Brain pericyte (primary cell): ENCODE measurements at places on chromosomes 2 and 18.

DNA sequence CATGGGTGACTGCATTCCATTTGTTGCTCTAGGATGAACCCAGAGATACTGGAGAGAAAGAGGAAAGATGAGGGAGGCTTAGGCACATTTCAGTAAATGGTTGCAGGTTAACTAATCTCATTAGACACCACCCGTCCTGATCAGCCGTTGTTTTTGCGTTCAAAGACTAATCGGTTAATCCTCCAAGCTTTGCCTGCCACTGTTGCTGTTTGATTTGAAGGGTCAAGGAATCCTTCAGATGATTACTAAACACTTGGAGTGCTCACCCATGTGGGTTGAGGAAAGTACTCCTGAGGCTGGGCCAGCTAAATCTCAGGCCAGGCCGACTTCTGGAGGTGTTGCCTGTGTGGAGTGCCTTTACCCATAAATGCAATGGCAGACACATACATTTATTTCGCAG is 8.6 kb downstream of the SH3RF3 start:
- DNase-seq = no peak

DNA sequence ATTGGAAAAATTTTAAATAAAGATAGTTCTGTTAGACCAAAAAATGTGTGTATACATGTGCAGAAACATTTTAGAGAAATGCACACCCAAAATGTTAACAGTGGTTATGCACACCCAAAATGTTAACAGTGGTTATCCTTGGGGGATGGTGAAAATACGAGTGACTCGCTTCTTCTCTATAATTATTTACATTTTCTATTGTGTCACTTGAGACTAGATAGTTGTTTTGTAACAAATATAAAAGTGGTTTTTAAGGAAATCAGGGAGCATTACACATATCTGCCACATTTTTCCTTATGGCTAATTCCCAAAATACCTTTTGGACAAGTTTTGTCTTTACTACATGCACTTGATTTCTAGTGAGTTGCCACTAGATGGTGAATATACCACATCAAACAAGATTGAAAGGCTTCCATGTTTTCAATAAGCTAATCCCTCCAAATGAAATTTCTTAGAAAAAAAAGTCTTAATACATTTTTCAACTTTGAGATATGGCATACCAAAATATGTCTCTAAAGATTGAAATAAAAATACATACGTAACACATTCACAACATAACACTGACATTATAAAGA is 9.0 kb upstream of the HIBCH start:
- no peak for DNase-seq

DNA sequence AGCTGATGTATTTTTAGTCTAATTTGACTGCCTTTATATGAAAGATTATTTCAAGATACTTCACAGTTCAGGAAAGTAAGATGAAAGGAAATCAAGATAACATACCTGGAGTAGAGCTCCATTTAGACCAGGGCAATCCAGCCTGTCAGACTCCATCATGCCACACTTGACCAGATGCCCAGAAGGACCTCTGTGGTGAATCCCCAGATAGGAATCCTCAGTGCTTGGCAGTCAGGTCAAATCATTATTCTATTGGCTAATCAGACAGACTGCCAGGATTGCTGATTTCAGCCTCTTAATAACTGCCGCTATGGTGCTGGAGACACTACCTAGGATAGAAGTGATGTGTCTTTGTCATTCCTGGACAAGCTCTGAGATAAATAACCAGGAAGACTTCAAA is 404.2 kb downstream of the STK39 start:
- DNase-seq = no peak

GRCh38 chr2:20618886-20619521 is 31.9 kb downstream of the HS1BP3 start:
- DNase-seq = no peak

DNA sequence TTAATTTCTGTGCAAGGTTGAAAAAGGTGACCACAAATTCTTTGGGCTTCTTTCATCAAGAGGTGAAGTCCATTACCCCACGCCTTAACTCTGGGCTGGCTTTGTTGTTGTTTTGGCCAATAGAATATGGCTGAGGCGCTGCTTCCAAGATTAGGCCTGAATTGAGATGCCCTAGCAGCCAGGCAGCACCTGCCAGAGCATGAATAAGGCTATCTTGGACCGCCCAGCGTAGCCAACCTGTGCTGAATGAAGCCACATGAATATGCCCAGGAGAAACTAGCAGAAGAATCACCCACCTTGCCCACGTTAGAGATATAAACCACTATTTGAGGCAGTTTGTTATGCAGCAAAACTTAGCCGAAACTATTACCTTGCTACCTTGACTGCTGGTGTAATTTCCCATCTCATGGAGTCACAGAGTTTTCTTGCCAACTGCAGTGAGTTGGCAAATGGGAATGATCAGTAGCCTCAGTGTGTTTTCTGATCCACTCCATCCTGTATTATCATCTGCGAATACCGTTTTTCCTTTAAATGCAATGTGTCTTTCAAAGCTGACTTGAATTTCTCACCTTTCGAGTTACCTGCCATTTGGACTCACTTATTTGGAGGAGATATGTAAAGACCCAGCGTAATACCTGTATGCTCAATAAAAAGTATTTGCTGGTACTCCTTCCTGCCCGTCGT is 679 bp downstream of the TSGA10 start:
- no peak for DNase-seq

- DNase-seq = no peak
These were observed 45.5 kb downstream of the CDC42EP3 start for GRCh38 chr2:37625796-37626571.

DNA sequence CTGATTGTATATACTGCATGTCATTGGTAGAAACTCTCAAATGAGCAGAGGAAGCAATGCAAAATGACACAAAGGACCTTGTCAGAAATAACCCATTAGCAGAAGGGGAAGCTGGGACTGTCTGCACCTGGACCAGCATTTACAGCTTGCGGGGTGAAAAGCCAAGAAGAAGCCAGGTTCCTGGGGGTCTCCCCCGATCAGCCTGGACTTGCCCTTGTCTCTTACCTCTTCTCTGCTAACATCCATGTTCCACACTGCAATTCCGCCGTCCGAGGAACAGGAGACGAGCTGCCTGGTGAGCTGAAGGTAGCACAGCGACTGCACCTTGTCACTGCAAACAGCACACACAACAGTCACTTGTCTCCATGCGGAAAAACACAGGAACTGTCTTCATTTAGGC is 51.1 kb downstream of the WDFY1 start:
- no peak for DNase-seq

GRCh38 chr2:223856584-223856983 is 19.2 kb upstream of the AP1S3 start:
- no peak for DNase-seq

DNA sequence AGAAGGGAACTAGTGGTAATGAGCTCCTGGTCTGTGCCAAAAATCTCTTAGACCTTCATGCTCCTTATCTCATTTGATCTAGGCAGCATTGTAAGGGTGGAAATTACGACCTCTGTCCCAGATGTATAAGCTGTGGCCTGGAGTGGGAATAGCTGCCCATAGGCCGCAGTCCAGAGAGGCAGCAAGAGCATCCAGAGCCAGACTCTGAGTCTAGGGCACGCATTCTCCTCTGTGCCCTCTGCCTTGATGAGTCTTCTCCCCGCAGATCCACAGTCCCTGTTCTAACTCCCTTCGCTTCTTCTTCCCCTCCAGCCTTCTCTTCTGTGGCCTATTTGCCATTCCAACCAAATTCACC is 304.6 kb downstream of the MYCN start:
- no peak for DNase-seq

- DNase-seq = no peak
These were observed 5.5 kb upstream of the TACR1 start for GRCh38 chr2:75204833-75205232.

GRCh38 chr18:24396082-24396633 is 1.5 kb downstream of the OSBPL1A start:
- DNase-seq = no peak

GRCh38 chr2:191086706-191087105 is 64.1 kb downstream of the STAT4 start:
- DNase-seq = no peak

DNA sequence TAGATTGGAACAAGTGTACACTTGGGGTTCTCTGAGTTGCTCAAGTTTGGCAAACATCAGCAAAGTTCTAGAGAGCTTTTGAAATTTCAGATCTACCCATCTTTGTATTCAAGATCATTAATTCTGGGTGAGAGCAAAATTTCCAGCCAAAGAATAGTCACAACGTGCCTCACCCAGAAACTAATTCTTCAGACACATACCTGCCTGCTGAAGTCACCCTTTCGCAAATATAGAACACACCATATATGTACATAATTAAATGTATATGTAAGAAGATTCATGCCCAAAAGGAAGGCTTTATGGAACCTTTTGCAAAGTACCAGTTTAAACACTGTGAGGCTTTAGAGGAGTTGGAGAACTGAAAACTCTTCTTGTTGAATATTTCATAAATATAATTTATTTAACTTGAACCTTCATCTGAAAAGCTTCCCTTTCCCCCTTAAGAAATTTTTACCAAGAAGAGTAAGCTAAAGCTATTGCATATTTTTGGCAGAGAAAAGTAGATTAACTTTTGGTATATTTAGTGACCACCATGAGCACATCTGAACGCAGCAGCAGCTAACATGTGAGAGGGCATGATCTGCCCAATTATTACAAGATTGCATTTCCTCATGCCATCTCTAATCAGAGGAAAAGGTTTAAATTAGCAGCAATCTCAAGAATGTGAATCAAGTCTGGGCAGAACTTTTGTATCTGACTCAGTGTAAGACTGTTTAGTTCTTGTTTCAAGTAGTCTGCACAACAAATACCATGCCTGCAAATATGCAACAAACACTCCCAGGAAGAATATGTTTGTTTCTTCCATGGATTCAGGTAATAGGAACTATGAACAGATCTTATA is 8.2 kb downstream of the RND3 start:
- DNase-seq = no peak

DNA sequence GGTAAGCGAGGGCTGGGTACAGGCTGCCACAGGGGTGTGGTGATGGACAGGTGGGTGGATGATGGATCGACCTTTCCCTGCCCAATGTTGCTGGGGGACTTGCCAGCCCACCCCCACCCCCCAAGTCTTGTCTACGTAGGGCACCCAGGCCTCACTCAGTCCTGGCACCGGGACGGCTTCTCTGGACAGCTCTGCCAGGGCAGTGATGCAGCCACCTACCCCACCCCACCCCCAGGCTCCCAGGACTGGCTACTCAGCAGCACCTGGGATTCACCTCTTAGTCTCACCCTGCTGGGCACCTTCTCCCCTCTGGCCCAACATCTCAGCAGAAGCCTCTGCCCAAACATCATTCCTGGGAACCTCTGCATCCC is 55.7 kb downstream of the ANKMY1 start:
- no peak for DNase-seq

- DNase-seq = no peak
These were observed 292.0 kb downstream of the PRKCE start for GRCh38 chr2:45943219-45944044.

DNA sequence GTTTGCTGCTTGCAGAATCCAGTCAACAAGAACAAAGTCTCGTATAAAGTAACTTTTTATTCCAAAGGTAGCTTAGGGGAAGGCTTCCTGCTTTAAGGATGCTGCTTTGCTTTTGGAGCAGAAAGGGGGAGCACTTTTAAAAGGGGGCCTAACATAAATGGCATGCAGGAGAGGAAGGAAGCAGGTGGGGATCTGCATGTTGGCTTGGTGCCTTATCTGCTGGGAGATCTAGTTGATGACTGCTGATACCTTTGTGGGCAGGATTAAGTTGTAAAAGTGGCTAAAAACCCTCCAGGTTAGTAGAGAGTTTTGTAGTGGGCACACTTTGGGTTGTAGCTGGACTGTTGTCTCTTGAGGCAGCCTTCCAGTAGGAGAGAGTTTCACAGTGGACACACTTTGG is 22.5 kb downstream of the UBR3 start:
- DNase-seq = no peak

DNA sequence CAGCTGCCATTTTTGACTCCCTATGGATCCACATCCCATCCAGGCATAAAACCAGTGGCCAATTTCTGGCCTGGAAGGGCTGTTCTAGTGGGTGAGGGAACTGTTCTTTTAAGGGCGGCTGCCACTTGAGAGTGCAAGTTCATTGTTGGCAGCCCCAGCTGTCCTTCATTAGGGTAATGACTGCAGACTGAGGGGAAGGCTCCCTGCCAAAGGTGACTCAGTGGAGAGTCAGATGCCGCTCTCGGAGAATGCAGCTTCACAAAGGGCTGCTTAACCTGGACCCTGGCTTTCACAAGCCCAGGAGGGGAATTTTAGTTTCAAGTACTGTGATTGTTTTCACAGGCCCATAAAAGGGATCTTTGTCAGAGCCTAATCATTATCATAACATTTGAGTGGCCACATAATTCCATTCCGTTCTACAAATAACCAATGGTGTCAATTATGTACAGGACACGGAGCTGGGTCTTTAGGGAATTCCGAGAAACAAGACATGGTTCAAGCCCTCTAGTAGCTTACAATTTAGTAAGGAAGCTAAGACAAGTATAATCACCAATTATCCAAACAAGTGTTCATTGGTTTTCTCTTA is 235.7 kb downstream of the CDCA7 start:
- peak; percentile 79 for DNase-seq

DNA sequence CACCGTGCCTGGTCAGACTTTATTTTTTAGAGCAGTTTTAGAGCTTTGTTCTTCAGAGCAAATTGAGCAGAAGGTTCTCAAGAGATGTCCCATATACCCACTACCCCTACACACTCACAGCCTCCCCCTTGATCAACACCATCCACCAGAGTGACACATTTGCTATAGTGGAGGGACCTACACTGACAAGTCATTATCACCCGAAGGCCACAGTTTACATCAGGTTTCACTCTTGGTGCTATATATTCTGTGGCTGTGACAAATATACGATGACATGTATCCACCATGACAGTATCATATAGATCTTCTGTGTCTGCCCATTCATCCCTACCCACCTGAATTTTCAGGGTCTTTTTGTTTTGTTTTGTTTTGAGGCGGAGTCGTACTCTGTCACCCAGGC is 15.4 kb upstream of the ATP6V1C2 start:
- DNase-seq = no peak

GRCh38 chr18:46728219-46728930 is 28.5 kb downstream of the ST8SIA5 start:
- no peak for DNase-seq

DNA sequence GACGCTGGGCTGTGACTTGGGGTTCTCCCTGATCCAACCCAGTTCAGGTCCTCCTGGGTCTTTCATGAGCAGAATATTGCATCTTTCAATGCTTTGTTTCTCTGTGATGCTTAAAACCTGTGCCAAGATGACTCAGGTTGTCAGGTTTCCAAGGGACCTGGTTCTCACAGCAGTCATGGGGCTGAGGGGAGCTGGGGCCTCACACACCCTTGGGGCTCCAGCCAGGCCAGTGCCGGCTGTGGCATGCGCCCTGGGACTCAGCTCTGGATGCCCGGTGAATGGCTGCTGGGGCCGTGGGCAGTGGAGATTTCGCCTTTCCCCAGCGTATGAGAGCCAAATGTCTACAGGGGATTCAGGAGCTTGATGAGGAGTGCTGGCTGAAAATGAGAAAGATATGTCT is 29.6 kb downstream of the EDAR start:
- DNase-seq = no peak

- peak; percentile 50 for DNase-seq
These were observed 2113.3 kb upstream of the PIK3C3 start for GRCh38 chr18:39841482-39842365.
